ENCODE measurements at places on chromosomes 6 and 20.

DNA sequence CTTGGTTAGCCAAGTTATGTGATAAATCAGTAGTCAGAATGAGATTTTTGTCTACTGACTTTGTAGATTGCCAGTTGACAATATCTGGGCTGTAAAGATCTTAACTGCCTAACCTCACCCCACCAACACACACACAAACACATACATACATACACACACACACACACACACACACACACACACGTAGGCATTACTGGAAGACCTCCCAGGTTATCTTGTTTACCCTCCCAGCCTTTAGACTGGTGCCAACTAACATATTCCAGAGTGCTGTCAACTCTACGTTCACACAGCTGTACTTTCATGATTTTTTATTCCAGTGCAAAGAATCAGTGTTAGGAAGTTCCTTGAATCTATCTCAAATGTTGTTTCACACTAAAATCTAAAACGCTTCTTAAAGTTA lies 38.9 kb downstream of the BMP5 start:
- DNase-seq: no peak

DNA sequence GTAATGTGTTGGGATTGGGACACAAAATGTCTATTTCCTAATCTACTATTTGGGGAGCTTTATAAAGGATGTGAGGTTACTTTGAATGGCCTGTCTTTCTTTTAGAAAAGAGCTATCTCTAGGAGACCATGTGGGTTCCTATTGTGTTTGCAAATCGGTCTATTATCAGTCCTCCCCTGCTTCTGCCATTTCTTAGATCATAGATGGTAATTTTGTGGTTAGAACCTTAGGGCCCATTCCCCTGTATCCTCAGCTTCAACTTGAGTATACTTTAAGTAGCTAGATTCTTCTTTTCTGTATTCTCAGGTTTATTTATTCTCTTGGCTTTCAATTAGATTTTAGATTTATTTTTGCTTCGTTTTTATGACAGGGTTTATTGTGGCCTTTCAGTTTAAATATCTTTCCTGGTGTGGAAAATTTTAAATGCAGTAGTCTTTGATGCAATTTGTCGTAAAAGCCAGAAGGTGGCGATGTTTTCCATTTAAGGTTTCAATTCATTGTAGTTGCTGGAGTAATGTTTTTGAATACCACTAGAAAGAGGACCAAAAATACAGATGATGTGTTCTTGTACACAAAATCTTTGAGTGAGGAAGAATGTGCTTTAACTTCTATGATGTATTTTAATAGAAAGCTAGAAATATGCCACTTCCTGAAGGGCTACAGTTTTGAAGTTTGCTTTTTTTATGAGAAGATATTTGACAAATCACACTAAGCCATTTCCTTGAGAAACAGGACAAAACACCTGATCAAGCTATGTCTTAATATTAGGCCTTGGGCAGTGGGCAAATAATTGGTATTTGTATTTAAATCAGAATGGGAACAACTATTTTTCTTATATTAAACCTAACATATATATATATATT lies 20.3 kb downstream of the TBPL1 start:
- DNase-seq: no peak

GRCh38 chr20:62888910-62889309 lies 27.3 kb upstream of the TCFL5 start:
- no peak for DNase-seq

DNA sequence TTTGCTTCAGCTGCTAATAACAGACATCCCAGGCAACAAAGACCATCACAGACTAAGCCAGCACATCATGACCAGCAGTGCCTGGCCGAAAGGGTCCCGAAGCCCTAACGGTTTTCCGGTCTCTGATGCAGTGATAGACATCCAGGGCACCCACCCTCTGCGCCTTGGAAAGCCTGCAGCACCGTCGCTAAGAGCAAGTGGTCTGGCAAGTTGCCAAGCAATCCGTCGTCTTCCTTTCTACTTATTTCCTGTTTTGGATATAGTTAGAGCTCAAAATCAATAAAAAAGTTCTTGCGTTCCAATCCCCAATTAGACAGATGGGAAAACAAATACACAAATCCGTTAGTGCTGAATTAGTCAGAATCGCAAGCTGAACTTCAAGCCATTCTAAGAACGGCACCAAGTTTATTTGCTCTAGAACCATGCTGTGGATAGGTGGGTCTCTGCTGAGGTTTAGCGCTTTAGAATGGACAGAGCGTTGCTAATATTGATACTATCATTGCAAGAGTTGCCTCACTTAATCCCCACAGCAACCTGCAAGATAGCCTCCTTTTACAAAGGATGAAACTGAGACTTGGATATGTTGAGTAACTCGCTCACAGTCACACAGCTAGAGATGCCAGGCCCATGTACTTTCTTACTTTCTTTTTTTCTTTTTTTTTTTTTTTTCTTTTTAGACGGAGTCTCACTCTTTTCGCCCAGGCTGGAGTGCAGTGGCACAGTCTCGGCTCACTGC lies 163.3 kb upstream of the SNX9 start:
- DNase-seq: no peak

DNA sequence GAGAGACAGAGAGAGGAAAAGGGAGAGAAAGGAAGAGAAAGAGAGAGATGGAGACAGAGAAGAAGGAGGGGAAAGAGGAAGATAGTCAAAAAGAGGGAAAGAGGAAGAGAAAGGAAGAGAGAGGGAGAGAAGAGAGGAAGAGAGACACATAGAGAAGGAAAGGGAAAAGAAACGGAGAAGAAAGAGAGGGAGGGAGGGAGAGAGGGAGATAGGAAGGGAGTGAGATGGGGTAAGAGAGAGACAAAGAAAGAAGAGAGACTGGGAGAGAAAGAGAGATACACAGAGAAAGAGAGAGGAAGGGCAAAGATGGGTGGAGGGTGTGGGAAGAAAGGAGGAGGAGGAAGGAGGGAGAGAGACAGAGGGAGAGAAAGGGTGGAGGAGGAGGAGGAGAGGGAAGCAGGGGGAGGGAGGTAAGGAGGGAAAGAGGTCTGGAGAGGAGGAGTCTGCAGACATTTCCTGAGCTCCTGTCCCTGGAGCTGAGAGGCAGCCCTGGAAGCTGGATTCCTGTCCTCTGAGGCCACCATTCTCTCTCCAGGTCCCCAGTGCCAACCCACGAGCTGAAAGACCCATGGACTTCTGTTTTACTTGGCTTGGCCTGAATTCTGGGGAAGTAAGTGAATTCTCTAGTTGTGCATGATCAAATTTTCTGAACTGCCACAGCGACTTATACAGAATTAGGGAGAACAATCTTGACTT lies 9.9 kb downstream of the FOXF2 start:
- no peak for DNase-seq

DNA sequence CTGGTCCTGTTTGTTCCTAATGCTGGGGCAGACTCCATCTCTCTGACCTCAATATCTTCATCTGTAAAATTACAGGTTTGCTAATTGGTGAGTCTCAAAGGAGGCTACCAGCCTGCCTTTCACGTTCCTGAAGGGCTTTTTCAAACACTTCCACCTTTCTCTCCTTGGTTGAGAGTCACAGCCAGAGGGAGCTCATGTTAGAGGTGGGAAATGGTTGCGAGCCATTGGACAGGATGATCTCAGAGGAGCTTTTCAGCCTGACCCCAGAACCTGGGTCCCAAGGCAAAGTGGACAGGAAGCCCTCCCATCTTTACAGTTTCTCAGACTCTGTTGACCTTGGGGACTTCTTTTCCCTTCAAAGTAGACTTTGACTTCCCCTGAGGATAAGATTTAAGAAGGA lies 37.6 kb downstream of the NDUFAF5 start:
- DNase-seq: no peak

GRCh38 chr20:8608470-8608869 lies 460.4 kb upstream of the PLCB4 start:
- DNase-seq: no peak

DNA sequence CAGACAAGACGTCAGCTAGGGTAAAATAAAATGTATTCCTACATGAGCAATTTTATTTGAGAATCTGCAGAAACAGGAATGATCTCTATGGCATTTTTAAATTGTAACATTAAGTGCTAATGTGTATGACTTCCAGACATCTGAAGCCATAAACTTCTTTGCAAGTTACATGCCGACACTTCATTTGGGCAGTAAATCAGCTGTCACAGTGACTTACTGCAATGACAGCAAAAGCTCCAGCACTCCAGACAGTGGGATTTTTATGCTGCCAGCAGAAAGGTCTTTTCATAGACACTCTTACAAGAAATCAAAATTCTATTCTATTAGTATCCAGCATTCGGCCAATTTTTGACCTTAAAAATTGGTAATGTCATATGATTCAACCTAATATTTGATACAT lies 156.3 kb upstream of the SNX9 start:
- DNase-seq: no peak

GRCh38 chr6:41786451-41787218 lies 859 bp upstream of the TOMM6 start:
- DNase-seq: peak; percentile 91

- DNase-seq: no peak
Measured at GRCh38 chr6:1231941-1232340, 80.0 kb upstream of the FOXQ1 start.

DNA sequence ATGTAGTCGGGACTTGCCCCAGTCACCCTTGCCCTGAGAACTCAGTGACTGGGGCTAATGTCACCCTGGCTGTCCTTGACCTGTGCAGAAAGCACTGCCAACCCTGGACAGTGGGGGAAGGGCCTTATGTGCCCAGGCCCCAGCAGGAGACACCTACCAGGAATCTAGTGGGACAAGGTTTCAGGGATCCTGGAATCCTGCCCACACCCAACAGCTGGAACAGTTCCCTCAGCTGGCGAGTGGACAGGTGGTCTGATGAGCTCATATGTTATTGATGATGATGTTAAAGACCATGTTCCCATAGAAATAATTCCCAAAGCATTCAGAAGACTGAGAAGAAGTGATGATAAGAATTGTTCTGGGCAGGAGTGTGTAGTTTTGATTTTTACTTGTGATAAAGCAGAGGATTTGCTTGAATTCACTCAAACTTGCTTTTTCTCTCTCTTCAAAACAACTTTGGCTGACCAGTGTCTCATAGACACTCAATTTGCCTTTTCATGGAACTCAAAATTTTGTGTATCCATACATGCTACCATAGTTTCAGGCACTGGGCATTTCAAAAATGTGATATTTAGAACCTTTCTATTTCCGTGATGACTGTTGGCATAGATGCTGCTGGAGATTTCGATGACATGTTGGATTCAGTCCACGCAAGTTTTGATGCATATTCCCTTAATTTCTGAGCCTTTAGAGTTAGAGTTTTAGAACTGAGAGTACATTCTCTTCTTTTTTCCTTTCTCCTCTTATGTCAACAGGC lies 79.3 kb downstream of the SLC22A3 start:
- no peak for DNase-seq

GRCh38 chr20:7123457-7123856 lies 356.0 kb downstream of the BMP2 start:
- no peak for DNase-seq

GRCh38 chr6:138987080-138987642 lies 892 bp downstream of the REPS1 start:
- peak; percentile 35 for DNase-seq

DNA sequence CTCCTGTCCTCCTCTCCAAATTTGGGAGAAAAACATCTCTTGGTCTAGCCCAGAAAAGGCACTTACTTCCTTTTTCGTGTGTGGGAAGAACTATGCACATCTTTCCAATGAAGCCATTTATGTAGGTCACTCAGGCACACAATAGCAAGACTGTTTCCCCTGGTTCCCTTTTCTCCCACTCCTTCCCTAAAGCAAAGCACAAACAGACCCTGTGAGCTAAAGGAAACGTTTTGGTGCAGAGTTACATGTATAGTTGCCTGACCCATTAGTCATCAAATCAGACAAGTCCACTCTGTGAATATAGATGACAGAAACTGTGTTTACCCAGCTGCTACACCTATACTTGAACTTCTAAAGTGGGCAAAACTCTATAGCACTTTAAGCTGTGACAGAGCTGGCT lies 474.6 kb downstream of the COL12A1 start:
- DNase-seq: no peak

- DNase-seq: no peak
Measured at GRCh38 chr20:20498076-20498861, 130.4 kb downstream of the INSM1 start.

- peak; percentile 63 for DNase-seq
Measured at GRCh38 chr20:33291830-33292355, 8.9 kb downstream of the BPIFB1 start.

- DNase-seq: no peak
Measured at GRCh38 chr6:14450133-14450504, 332.5 kb downstream of the CD83 start.

- no peak for DNase-seq
Measured at GRCh38 chr20:32580970-32581838, 3.9 kb downstream of the NOL4L start.

- no peak for DNase-seq
Measured at GRCh38 chr6:63533952-63534351, 38.3 kb upstream of the LOC128125822 start.

DNA sequence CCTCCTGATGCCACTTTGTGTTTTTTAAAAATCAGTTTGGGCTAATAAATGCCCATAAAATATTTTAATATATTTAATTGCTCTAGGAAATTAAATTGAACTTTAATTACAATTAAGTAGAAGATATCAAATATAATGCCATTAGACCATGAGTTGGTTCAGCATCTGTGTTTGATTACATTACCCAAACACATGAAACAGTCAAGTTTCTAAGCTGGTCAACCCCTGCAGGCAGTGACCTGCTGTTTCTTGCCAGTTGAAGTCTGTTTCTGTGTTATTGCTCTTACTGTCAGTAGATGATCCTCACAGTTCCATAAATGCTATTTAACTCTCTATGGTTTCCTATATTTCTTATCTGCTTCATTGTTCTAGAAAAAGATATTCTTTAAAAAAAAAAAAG lies 9.7 kb upstream of the TENT5A start:
- no peak for DNase-seq

GRCh38 chr6:24897186-24897585 lies 38.6 kb downstream of the RIPOR2 start:
- no peak for DNase-seq

GRCh38 chr6:135995545-135995898 lies 144.0 kb downstream of the PDE7B start:
- DNase-seq: no peak

- DNase-seq: no peak
Measured at GRCh38 chr20:14820771-14821170, 483.4 kb upstream of the FLRT3 start.

GRCh38 chr6:163387317-163387716 lies 27.2 kb upstream of the QKI start:
- DNase-seq: no peak

DNA sequence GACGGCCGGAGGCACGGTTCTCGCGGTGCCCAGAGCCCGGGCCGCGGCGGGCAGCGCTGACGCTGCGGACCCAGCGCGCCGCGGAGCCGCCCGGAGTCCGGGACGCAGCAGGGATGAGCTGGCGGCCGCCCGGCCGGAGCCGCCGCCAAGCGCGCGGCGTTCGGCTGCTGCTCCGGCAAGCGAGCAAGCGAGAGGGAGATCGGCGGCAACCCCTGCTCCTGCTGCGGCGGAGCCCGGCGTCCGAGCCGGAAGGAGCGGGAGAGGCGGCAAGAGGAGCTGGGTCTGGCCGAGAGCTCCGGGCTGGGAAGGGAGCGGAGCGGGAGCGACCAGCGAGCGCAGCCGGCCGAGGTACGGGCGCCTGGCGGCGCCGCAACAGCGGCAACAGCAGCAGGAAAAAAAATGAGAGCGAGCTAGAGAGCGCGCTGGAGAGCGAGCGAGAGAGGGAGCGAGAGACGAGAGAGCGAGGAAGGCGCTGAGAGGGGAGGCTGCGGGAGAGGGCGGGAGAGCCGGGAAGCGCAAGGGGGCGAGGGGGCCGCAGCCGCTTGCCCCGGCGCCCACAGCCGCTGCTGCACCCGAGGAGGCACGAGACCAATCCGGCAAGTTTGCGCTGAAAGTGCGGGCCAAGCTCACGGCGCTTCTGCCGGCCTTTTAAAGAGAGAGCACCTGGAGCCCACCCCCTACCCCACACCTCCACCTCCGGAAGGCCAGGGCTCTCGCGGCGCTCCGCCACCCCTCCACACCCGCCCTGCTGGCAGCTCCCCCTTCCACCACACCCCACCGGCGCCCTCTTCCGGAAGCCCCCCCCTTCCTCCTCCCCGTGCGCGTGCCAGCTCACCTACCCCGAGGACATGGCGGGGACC lies 496 bp downstream of the GRM4 start:
- no peak for DNase-seq

All from GM12892 (cell line).